ENCODE measurements at places on chromosomes 4 and X.

DNA sequence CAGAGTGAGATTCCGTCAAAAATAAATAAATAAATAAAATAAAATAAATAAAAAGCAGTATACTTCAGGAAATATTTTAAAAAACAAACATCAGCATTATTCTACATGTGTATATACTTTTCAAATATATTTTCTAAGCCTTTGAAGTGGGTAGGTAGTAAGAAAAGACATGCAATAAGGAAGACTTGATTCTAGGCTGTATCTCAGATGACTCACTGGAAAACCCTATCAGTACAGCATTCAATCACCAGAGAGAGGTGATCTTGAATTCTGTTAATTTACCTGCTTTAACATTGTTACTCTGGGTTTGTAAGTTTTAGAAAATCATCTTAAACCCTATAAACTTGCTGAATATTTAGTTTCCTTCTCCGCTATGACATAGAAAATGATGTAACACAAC, 106.6 kb upstream of the NAP1L5 start:
- DNase-seq: no peak

DNA sequence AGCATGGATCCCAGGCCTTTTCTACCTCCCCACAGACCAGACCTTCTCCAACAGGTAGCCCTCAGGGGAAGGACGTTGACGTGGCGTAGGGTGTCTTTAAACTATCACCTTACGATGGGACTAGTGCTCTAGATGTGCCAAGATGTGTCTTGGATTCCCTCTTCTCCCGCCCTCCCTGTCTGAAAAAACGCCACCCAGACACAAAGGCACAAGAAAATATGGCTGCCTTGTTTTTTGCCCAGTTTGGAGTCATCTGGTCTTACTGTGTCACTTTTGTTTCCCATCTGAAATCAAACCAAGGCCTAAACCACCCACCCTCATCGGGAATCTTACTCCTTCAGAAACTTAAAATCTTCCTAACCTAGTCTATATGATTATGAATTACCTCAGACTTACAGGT, 235.4 kb downstream of the OR13H1 start:
- DNase-seq: no peak

GRCh38 chr4:154444958-154445357, 46.6 kb downstream of the DCHS2 start:
- DNase-seq: no peak

DNA sequence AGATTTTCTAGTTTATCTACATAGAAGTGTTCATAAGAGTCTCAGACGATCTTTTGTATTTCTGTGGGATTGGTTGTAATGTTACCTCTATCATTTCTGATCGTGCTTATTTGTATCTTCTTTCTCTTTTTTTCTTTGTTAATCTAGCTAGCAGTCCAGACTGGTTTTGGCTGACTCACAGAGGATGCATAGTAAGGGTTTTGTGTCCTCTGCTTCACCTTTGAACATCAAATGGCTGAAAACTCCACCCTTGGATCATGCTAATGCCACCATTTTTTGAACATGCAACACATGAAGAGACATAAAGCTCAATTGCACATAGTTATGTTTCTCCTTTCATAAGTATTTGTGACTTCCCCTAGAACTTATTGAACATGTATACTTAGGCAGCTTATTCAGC, 22.8 kb downstream of the TMPRSS11A start:
- DNase-seq: no peak

Measured in CD4-positive, CD25-positive, alpha-beta regulatory T cell (primary cell).